ENCODE measurements at places on chromosomes 11 and 22.

DNA sequence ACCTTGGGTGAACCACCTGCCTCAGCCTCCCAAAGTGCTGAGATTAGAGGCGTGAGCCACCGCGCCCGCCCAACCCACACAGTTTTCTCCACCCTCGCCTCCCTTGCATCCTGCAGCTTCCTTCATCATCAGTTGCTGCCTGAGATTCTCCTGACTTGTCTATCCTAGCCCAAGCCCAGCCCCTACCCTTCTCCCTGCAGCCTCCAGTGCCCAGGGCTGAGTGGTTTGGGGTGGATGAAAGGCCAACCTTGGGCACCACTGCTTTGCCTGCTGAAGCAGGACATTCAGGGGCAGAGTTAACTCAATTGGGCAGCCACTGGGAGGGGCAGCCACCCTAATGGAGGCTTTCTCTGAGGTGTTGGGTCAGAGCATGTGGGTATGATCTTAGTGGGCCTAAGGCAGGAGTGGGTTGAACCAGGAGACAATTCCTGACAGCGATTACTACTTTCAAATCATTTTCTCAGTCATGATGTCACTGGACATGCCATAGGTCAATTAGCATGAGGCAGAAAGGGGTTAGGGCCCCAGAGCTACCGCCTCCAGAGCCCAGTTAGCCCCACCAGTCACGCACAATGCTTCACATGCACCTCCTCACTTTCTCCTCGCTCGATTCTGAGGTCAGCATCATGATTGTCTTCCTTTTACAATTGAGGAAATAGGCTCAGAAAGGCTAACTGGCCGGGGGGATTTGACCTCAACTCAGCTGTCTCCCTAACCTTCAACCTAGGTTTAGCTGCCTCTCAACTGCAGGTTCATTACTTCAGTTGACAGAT is 1.0 kb upstream of the FKBP2 start:
- DNase-seq, result no peak

DNA sequence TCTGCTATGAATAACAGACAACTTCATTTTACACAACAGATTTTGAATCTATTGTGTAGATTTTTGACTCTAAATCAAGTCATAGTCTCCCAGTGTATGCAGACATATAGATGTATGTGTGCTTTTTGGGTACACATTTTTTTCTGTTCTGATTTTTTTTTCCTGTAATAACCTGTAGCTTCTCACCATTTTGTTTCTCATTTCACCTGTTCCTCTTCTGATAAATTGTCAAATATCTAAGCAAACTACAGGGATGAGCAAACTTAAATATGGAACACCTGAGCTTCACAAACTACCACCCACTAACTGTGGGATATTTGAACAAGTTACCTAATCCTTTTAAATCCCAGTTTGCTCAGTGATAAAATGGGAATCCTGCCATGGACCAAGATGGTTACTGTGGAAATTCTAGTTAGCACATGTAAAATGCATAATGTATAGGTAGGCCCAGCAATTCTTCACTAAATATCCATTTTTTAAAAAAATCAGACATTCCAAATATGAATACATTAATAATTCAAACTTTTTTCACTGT is 15.7 kb downstream of the LGR4 start:
- DNase-seq, result no peak

DNA sequence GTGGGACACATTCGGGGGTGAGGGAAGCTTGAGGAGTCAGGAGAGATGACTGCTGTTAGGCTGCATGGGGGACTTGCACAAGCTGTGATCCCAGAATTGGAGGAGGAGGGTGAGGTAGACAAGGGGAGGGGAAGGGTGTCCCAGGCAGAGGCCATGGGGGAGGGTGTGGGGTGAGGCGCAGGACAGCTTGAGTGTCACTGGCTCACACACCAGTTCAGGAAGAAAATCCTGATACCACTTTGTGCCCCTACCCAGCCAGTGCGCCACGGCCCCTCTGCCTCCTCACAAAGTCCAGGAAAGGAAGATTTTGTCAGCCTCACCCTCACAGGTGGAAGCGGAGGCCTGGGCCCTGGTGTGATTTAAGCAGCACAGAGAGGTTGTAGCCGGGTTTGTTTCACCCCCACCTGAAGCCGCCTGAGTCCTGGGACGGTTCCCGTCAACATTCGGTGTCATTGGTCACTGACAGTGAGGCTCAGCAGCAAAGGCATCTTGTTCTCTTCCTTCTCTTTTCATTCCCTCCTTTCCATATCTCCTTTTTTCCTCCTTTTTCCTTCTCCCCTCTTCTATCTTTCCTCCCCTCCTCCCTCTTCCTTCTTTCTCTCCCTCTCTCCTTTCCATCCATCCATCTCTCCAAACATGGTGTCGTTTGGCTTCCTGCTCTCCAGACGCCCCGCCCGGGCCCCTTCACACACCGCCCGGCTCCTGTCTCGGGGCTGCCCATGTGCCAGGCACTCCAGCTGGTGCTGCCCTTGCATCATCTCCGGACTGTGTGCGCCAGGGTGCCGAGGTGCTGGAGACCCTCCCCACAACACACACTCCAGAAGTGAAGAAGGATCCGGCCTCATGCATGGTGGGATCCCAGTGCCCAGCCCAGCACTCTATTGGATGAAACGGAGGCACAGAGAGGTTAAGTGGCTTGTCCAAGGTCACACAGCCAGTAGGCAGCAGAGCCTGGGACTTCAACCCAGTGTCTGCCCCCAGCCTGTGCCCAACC is 89.3 kb downstream of the MPPED1 start:
- DNase-seq, result no peak

- peak; percentile 96 for DNase-seq
Observed at GRCh38 chr11:8225589-8226036, 38.1 kb downstream of the LMO1 start.

DNA sequence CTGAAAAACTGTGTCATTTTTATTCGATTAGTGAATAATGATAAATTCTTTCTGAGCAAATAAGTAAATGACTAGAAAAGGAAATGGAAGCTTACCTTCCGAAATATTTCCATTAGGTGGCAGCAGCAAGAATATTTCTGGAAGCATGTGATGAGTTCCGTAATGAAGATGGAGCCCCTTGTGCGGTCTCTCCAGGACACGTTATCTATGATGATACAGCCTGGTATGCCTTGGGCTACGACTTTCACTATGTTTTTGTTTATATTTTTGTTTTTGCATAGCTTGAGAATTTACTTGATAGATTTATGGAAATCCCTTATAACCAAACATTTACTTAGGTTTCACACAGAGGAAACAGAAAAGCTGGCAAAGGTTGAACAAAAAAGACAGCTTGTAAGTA is 25.7 kb downstream of the CASP5 start:
- DNase-seq, result no peak

DNA sequence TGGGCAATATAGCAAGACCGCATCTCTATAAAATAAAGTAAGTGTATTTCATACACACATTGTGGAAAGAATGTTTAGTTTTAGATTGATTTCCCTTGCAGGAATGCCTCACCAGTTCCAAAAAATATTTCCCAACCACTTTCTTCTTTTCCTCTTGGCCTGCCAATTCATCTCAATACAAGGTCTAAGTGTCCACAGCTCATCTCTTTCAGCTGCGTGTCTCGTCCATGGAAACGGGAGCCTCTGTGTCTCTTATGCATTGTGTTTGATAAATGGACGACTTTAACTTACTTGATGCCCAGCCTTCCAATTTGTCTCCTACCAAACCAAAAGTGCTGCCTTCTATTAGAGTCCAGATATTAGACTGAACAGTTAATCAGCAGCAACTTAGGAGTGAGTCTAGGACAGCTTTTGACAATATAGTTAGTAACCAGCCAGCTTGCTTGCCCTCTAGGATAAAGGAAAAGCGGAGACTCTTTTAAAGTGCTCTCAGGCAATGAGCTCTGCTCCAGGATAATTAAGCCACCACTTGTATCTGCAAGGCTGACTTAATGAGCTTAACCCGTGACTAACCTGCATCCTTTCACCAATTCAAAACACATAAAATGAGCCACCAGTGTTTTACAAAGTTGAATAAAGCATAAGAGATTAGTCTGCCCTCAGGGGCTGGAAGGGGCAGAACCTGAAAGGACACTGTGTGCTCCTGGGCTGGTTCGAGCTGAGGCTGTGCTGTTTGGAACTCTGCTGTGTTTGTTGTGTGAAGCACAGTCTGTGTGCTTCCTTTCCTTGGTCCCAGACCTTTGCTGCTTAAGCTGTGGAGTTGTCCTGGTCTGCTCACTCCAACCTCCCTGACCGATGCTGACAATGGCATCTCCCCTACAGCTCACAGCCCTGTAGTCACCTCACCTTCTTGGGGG is 27.5 kb downstream of the FBXO7 start:
- DNase-seq, result no peak

DNA sequence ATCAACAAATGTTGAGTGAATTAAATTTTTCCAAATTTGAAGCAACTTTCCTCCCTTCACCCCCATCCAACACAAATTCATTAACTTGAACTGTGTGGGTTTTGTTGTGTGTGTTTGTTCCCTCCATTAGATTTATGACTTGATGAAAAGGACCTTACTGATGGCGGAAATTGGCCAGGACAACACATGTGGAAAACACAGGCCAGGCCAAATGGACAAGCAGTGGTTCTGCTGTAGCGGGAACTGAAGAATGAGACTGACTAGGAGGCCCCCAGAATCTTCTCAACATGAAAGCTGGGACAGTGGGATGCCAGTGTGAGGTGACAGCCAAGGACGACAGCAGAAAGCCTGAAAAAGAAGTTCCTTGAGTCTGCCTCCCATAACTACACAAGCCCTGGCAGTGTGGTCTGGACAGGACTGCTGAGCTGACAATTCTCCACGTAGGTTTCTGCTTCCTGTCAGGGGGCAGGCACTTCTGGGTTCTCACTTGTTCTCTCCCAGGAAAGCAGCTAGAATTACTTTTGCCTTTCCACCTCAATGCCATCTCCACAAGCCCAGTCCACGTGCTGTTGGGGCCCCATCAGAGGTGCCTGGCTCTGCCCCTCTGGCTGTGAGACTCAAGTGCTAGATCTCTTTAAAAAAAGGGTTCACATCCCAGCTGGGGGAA is 94.3 kb downstream of the ETS1 start:
- no peak for DNase-seq

DNA sequence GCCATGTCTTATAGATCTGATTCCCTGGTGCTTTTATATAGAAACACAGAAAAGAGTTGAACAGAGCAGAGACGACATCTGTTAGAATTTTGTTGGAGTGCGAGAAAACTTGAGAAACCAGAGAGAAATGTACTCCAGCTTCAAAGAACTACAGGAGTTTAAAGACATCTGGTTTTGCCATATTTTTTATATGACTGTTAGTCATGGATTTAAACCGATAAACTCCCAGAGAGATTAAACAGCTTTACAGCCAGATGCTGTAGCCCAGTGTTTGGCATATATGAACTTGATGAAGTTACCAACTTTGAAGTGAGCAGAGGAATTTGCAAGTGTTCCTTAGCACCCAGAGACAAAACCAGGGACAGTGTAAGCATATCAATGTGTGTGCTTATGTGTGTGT is 1083.1 kb downstream of the LRRC4C start:
- peak; percentile 34 for DNase-seq

GRCh38 chr22:37427135-37427710 is at the start of gene ELFN2:
Gene ELFN2, minus strand, starts transcription at chr22:37427479. Its CDS starts 51,945 bp downstream, at chr22:37375534.
- DNase-seq, result peak; percentile 74

DNA sequence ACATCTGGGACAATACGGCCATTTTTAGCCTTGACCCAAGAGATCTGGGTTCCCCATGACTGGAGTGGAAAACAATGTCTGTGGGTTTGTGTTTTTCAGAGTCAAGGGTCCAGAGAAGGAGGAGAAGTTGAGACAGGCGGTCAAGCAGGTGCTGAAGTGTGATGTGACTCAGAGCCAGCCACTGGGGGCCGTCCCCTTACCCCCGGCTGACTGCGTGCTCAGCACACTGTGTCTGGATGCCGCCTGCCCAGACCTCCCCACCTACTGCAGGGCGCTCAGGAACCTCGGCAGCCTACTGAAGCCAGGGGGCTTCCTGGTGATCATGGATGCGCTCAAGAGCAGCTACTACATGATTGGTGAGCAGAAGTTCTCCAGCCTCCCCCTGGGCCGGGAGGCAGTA is 15.7 kb downstream of the NNMT start:
- DNase-seq, result no peak

GRCh38 chr11:15192005-15192556 is 77.4 kb downstream of the INSC start:
- DNase-seq, result no peak

- DNase-seq, result peak; percentile 48
Observed at GRCh38 chr11:70854201-70854600, 398.2 kb downstream of the SHANK2 start.

- peak; percentile 94 for DNase-seq
Observed at GRCh38 chr11:32072872-32073643, 17.8 kb upstream of the RCN1 start.

- DNase-seq, result no peak
Observed at GRCh38 chr11:266676-267439, 11.3 kb upstream of the NLRP6 start.

DNA sequence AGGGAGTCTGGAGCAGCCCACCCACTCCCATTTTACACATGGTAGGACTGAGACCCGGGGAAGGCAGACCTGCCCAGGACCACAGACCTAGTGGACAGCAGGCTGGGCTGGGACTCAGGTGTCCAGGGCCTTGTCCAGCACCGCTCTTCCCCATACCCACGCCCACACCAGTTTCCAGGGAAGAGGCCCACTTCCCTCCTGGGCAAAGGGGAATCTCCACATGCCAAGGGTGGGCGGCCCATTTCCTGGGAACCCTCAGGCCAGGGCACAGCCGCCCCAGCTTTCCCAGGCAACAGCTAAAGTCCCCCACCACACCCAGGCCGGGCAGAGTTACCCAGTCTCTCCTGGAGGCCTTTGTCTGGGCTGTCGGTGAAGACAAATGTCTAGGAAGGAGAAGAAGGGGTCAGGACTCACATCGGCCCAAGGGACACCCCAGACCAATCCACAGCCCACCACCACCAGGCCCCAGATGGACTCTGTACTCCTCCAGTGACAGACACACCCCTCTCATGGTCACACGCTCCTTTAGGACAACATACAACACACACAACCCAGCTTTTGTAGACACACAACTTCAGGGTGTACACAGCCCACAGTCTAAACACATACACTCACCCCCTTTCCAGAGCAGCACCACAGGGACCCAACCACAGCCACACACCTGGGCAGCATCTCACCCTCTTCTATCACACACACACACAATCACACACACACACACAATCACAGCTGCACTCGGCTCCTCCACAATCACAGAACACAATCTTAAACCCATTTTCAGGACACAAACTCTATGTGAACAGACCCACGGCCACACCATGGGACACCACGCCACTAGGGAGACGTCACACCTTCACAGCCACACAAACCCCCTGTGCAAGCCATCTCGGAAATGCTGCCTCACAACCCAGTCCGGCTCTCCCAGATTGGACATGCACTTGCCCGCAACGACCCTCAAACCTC is 5.5 kb downstream of the MFNG start:
- DNase-seq, result no peak

DNA sequence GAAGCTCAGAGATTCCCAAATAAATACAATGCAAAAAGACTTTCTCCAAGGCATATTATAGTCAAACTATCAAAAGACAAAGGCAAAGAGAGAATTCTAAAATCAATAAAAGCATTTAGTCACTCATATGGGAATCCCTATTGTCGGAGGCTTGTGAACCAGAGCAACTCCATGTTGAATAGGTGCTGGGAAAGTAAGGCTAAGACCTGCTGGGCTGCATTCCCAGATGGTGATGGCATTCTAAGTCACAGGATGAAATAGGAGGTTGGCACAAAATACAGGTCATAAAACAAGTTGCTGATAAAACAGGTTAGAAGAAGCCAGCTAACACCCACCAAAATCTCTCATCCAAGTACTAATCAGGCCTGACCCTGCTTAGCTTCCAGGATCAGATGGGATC is 84.5 kb downstream of the JRKL start:
- no peak for DNase-seq

- no peak for DNase-seq
Observed at GRCh38 chr11:29957431-29957830, 59.4 kb downstream of the KCNA4 start.

- no peak for DNase-seq
Observed at GRCh38 chr11:119529936-119530335, 107.0 kb upstream of the THY1 start.

GRCh38 chr22:36510384-36510783 is 3.5 kb upstream of the FOXRED2 start:
- DNase-seq, result peak; percentile 5
